Activated CD8-positive, alpha-beta T cell treated with anti-CD3 and anti-CD28 coated beads for 36 hours (primary cell): ENCODE measurements at places on chromosomes 6 and 20. TPM values are rescaled to one million over a fixed set of nuclear protein-coding genes. Genes with fewer than 3 reads are reported as not detected.

HLA-DRB5 gene
- 4.9 TPM for total RNA-seq

PHACTR1 gene
- total RNA-seq = not detected

HDGFL1 gene
- total RNA-seq = not detected

EBF4 gene
- 1.2 TPM for total RNA-seq

RFX6 gene
- not detected for total RNA-seq

CD93 gene
- total RNA-seq = 0.11 TPM

BEND3 gene
- total RNA-seq = 6.3 TPM

HLA-DQA1 gene
- 3.9 TPM for total RNA-seq

RAMACL gene
- not detected for total RNA-seq

- DNase-seq = no peak
- no peak overlapping the region for H3K4me3 ChIP-seq
- peaks cover 74% of the 10 kb centered on the region for H3K4me1 ChIP-seq
- no peak overlapping the region for H3K27ac ChIP-seq
- peaks cover 25% of the 10 kb centered on the region for H3K36me3 ChIP-seq
- H3K27me3 ChIP-seq = no peaks in the 10 kb centered on the region
These were observed 59.5 kb downstream of the NCOA3 start for GRCh38 chr20:47561180-47561579.

DNA sequence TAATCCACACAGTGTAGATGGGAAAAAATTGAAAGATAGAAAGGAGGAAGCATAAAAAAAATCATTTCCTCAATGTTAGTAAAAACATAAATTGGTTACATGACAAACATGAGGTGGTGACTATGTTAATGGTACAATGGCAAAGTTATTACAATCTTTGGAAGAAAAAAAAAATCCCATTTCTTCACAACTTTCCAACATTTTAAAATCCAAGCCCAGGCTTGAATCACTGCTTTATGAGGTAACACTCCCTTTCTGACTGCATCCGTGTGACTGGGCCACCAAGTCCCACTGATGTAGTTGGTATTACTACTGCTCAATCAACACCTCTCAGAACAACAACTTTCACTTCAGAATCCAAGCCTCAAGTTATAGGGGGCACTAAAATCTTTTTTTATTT, 160.4 kb downstream of the BTBD9 start:
- no peak for DNase-seq
- no peaks in the 10 kb centered on the region for H3K27me3 ChIP-seq
- peaks cover 6% of the 10 kb centered on the region for H3K4me1 ChIP-seq
- no peak overlapping the region for H3K4me3 ChIP-seq
- H3K36me3 ChIP-seq = peaks cover 1% of the 10 kb centered on the region

- H3K27me3 ChIP-seq = peaks cover 28% of the 10 kb centered on the region
- no peak overlapping the region for H3K4me3 ChIP-seq
- no peaks in the 10 kb centered on the region for H3K4me1 ChIP-seq
- DNase-seq = peak; percentile 35
These were observed 119.0 kb upstream of the ZNF184 start for GRCh38 chr6:27591699-27592480.

GRCh38 chr6:114430534-114431124, 87.8 kb upstream of the HS3ST5 start:
- no peaks in the 10 kb centered on the region for H3K27me3 ChIP-seq
- H3K4me3 ChIP-seq = no peak overlapping the region
- no peak for DNase-seq
- H3K36me3 ChIP-seq = no peaks in the 10 kb centered on the region

DNA sequence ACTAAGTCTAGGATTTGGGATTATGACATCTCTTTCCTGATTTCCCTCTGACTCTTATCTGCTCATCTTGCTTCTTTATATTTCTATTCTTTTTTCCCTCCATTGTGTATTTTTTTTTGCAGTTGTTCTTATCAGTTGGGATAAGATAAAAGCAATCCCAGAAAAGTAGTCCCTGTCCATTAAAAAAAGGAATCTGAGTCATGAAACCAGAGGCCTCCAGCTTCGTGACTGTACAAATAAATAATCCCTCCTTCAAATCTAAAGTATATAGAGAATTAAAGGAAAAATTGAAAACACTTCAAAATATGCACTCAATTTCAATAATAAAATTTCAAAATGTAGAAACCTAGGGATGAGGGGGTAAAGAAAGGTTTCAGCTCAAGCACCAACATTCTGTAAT, 317.8 kb upstream of the NT5E start:
- no peak overlapping the region for H3K27ac ChIP-seq
- H3K36me3 ChIP-seq = no peaks in the 10 kb centered on the region
- no peaks in the 10 kb centered on the region for H3K4me1 ChIP-seq
- no peaks in the 10 kb centered on the region for H3K27me3 ChIP-seq
- H3K4me3 ChIP-seq = no peak overlapping the region

GRCh38 chr20:25538838-25539665, 46.3 kb downstream of the NINL start:
- H3K4me3 ChIP-seq = no peak overlapping the region
- no peak overlapping the region for H3K27ac ChIP-seq
- DNase-seq = no peak

GRCh38 chr6:15299430-15300131, 53.7 kb downstream of the JARID2 start:
- H3K27me3 ChIP-seq = no peaks in the 10 kb centered on the region
- H3K27ac ChIP-seq = peak overlapping the region; percentile 83

GRCh38 chr6:126976253-126976797, 142.1 kb upstream of the RSPO3 start:
- no peaks in the 10 kb centered on the region for H3K4me1 ChIP-seq
- H3K4me3 ChIP-seq = no peak overlapping the region
- H3K27me3 ChIP-seq = no peaks in the 10 kb centered on the region
- no peak for DNase-seq

DNA sequence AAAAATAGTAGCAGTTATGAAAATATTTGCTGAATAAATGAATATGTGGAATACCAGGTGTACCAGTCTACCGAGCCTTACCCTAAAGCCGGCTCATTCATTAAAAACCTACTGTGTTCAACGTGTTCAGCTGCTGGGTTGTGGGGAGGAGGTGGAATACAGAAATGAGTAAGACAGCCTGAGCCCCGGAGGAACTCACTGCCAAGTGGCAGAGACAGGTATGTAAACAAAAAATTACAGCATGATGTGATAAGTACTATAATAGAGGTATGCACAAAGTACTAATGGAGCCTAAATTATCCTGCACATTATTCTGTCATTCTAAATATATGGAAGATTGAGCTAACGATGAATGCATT, 6.8 kb upstream of the ADTRP start:
- no peaks in the 10 kb centered on the region for H3K36me3 ChIP-seq
- H3K27ac ChIP-seq = no peak overlapping the region
- no peaks in the 10 kb centered on the region for H3K27me3 ChIP-seq
- peak; percentile 54 for DNase-seq
- H3K4me3 ChIP-seq = no peak overlapping the region

- no peak overlapping the region for H3K4me3 ChIP-seq
- H3K4me1 ChIP-seq = peaks cover 36% of the 10 kb centered on the region
- peak; percentile 21 for DNase-seq
- no peaks in the 10 kb centered on the region for H3K27me3 ChIP-seq
- peaks cover 9% of the 10 kb centered on the region for H3K36me3 ChIP-seq
These were observed 43.7 kb downstream of the DSTN start for GRCh38 chr20:17613328-17614175.

- peaks cover 42% of the 10 kb centered on the region for H3K4me1 ChIP-seq
- peaks cover 41% of the 10 kb centered on the region for H3K36me3 ChIP-seq
- H3K4me3 ChIP-seq = no peak overlapping the region
- H3K27me3 ChIP-seq = no peaks in the 10 kb centered on the region
- DNase-seq = no peak
- H3K27ac ChIP-seq = no peak overlapping the region
These were observed 2.8 kb upstream of the CUL9 start for GRCh38 chr6:43178951-43179830.

- no peak overlapping the region for H3K27ac ChIP-seq
- H3K27me3 ChIP-seq = peaks cover 69% of the 10 kb centered on the region
- peaks cover 12% of the 10 kb centered on the region for H3K4me1 ChIP-seq
- no peak for DNase-seq
- no peak overlapping the region for H3K4me3 ChIP-seq
These were observed 1.1 kb upstream of the TFAP2B start for GRCh38 chr6:50817646-50817950.

GRCh38 chr20:2751347-2751877, 49.0 kb downstream of the CPXM1 start:
- peak overlapping the region; percentile 45 for H3K4me3 ChIP-seq
- peaks cover 34% of the 10 kb centered on the region for H3K4me1 ChIP-seq
- H3K27me3 ChIP-seq = peaks cover 27% of the 10 kb centered on the region
- H3K27ac ChIP-seq = no peak overlapping the region
